Nephron progenitor cell (in vitro differentiated cells): ENCODE measurements at places on chromosomes 4 and X.

GRCh38 chr4:141896687-141897086 is 260.3 kb downstream of the IL15 start:
- no peak for DNase-seq

- DNase-seq: no peak
Measured at GRCh38 chr4:99998062-99998867, 48.2 kb upstream of the H2AZ1 start.

- DNase-seq: peak; percentile 91
Measured at GRCh38 chr4:54228056-54228527, 1.0 kb upstream of the PDGFRA start.

- no peak for DNase-seq
Measured at GRCh38 chr4:36010397-36010929, 233.9 kb downstream of the ARAP2 start.

DNA sequence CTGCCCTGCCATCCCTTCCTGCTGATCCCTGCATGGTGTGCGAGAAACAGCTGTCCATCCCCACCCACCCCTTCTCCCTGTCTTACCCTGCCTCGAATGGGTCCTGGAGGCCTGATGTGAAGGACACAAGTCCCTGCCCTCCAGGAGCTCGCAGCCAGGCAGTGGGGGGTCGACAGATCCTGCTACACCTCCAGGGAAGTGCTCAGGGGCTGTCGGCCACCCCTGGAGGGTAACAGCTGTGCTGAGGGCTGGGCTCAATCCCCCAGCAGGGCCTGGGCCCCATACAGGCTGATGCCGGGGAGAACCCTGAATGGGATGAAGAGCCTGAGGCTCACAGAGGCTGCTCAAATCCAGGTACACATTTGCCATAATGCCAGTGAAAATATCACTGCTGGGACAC is 17.6 kb downstream of the HMX1 start:
- DNase-seq: no peak

DNA sequence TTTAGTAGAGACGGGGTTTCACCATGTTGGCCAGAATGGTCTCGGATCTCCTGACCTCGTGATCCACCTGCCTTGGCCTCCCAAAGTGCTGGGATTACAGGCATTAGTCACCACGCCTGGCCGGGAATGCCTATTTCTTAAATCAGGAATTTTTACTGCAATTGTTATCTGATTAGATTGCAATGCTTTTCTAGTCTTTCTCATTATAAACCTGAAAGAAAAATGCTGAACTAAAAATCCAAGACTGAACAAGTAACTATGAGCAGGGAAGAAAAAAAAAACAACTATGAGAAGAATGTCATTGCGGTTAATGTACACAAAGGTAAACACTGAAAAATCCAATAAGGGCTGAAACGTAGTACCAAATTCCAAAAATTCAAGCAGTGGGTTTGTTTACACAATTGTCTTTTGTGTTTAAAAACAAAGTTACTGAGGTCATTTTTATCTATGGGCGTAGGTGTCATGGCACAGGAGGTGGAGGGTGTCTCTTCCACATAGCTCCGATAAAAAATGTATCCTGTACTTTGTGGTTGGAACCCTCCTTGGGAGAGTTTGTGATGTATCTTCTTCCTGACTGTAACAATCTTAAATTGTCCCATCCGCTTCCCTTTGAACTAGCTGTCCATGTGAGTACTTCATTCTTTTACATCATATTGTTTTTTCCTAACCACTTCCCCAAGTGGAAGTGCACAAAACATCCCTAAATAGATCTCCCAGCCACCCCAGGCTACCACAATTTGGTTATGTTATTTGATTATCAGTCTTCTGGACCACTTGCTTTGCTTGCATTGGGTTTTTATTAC is 11.1 kb upstream of the TMEM156 start:
- no peak for DNase-seq

- no peak for DNase-seq
Measured at GRCh38 chr4:819401-820229, 6.3 kb downstream of the CPLX1 start.

DNA sequence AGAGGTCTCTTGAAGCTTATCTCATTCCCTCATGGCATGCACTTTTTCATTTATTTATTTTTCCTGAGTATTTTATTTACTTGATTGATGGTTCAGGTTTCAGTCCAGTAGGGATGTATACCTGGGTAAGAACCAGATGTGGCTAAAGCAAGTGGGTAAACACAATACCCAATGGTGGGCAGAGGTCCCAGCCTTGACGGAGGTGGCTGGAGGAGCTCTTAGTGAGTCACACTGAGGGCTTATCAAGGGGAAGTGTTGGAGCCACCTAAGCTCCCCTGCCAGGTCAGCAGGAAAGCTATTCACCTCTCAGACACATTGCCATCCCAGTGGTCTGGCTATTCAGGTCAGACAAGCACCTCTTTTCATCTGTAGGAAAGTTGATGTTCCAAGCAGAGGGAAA is 236.2 kb upstream of the MAGEB16 start:
- no peak for DNase-seq

GRCh38 chr4:131974730-131975129 is 1174.4 kb upstream of the PCDH10 start:
- DNase-seq: no peak

DNA sequence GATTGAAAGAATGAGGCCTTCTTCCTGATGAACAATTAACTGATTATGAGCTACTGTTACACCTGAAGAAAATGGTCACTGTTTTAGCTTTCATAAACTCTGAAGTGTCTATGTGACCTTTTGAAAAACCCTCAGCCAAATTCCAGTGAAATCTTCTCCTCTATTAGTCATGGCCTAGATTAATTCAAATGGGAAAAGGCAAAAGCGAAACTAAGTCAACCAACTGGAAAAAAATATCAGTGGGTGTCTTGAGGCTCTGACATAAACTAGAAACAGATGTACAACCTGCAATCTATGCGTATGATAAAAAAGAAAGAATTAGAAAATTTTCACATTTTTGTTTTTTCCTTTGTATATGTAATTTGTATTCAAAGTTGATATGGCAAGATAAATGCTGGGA is 169.4 kb upstream of the BANK1 start:
- DNase-seq: no peak

- no peak for DNase-seq
Measured at GRCh38 chr4:45693746-45694145, 430.1 kb downstream of the GABRG1 start.

DNA sequence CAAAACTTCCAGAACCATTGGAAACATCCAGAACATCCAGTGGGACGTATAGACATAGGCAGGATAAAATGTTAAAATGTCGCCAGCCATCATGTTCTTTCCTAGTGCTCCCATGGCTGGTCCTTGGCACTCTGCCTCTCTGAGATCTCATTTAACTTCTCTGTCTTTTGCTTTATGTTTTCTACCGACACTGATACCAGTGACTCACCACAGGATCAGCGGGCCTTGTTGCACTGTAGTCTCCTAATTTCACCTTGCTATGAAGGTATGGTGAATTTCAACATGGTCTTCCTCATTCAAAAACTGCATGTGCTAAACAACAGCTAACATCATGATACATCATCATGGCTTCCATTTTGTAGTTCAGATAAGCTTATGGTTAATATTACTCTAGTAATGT is 521.0 kb upstream of the IGFBP7 start:
- DNase-seq: no peak

DNA sequence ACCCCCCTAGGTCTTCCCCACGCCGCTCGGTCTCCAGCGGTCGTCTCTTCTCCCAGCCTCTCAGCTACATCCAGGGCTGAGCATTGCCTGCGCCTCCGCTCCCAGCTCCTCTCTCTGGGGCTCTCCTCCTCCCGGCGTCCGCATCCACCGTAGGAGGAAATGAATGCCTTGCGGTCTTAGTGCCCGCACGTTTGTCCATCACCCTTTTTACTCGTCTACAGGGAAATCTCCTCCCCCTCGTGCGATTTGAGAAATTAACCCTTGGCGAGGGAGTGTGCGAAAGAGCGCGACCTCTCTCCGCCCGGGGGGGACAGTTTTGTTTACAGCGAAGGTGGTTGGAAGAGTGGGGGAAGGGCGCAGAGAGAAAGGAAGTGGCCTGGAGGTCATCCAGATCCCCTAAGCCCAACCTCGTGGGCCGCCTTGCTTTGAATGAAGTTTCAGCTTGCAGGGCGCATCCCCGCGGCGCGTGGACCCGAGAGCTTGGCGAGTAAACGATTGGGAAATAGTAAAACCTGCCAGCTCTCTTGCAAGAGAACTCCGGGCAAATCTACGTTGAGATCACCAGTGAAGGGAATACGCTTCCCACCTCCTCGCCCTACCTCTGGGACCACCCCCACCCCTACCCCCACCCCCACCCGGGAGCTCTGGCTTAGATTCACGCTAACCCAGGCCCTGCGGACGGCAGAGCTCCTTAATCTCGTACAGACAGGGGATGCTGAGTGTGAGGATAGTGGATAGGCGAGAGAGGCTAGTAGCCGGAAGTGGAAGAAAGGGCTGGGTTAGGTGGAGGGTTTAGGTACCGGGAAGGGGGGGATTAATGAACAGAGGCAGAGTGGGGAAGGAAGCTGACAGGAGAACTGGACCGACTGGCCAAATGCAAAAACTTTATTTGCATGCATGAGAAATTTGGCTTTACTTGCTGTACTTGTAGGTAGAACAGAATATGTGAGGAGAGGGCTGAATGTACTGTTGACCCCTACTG is at the start of gene ELOVL6:
Gene ELOVL6, minus strand, starts transcription at position 181 of the 982 bp plus-strand sequence. CDS start 280 bp downstream, outside the sequence.
- peak; percentile 78 for DNase-seq

DNA sequence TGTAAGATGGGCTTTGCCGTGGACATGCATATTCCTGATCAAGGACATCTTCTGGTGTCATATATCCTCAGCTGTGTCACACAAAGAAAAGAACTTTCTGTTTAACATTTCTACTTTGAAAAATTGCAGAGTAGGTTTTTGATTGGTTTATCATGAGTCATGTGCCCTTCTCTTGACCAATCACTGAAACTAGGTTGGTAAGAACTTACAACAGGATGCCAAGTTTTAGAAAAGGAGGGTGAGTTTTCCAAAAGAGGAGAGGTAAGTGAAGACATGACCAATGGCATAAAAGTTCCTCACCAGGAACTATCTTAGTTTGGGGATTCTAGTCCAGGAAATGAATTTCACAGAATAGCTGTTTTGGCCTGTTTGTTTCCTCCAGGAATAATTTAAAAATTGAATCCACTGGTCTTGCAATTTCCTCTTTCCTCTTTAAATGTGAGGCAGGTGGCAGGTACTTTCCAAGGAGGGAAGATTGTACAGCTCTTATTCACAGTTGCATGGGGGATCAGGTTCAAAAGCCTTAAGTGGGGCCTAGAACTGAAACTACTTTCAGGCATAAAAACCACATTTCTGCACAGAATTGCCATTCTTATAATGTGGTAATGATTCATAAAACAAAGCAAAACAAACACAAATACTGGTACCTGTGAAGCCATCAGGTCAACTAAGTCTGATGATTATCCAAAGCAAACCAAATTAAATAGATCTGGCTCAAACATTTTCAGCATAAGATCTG is 1114.5 kb upstream of the LCORL start:
- no peak for DNase-seq

DNA sequence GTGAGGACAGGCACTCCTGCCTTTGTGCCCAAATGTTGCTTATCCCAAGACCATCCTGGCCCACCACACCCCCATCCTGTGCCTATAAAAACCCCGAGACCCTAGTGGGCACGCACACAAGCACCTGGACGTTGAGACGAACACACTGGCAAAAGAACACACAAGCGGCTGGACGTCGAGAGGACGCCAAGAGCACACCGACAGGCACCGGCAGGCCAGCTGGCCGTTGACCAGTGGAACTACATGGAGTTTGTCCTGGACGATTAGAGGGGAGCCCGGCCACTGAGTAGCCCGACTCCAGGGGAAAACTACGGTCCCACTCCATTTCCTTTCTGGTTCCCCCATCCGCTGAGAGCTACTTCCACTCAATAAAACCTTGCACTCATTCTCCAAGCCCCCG is 301.7 kb downstream of the PCDH10 start:
- DNase-seq: no peak

- DNase-seq: no peak
Measured at GRCh38 chrX:10015355-10015722, 48.2 kb downstream of the CLDN34 start.

DNA sequence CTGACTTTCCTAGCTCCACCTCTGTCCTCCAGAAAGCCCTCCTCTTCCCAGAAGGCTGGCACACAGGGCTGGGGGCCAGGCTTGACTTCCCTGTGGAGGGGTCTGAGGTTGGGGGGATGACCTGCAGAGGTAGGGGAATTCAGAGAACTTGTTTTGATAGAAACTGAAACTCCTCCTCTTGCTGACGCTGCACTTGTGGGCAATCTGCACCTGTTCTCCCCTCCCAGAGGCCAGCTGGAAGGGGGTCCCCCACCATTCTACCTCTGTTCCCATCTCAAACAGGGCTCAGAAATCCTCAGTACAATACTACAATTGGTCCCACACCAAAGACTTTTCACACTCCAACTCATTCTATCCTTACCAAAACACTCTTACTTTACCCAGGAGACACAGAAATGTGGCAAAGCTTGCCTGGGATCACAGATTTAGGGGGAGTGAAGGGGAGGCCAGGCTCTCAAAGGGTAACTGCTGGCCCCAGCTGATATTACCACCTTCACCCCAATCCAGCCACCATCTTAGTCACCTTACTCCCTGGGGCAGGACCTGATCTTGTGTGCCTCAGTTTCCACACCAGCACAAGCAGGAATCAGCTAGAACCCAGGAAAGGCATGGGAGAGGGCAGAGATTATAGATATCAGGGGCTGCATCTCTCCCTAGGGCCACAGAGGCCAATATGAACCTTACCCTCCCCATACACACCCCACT is 18.5 kb downstream of the OTUD5 start:
- DNase-seq: no peak

DNA sequence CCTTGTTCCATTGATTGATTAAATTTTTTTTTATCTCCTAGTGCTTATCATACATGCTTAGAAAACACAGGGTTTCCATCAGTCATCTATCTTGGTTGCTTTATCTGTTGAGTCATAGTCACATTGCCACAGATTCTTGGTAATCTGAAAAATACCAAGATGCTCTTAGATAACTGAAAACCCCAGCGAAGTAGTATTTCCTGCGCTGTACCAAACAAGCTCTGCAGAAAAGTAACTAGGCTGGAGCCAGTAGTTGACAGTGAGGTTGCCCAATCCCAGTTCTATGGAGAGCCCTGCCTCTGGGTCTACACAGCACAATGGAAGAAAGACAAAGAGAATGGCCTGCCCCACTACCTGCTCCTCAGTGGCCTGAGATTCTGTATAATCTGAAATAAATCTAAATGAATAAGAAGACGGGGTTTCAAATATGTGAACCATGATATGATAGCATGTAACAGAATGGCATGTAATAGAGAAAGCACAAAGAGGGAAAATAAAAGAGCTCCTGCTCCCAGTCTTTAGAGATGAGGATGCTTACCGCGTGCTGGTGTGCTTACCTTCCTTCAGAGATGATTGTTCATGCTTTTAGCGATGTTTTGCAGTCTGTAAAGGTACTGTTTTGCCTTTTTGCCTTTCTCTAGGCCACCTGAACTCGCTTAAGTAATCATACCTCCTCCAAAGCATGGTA is 55.3 kb upstream of the RAPGEF2 start:
- no peak for DNase-seq

GRCh38 chr4:4687935-4688727 is 146.3 kb upstream of the STX18 start:
- DNase-seq: no peak

GRCh38 chr4:5101571-5101970 is 50.3 kb downstream of the STK32B start:
- no peak for DNase-seq

- no peak for DNase-seq
Measured at GRCh38 chrX:22060415-22061280, 28.5 kb downstream of the PHEX start.

- peak; percentile 23 for DNase-seq
Measured at GRCh38 chr4:74934888-74935287, 2.0 kb downstream of the PARM1 start.
